Activated CD8-positive, alpha-beta T cell treated with anti-CD3 and anti-CD28 coated beads, Interleukin-2, amount 10 ng/mL, durations not matched to agents 7 days and 5 days (primary cell): ENCODE measurements at places on chromosomes 6 and 20. TPM values are rescaled to one million over a fixed set of nuclear protein-coding genes. Genes with fewer than 3 reads are reported as not detected.

EDN1 gene
- total RNA-seq, result not detected

AKIRIN2 gene
- 45.2 TPM for total RNA-seq

TCP11 gene
- total RNA-seq, result not detected

KLC4 gene
- total RNA-seq, result 12.4 TPM

EYS gene
- not detected for total RNA-seq

KCNK16 gene
- total RNA-seq, result not detected

TRAPPC3L gene
- not detected for total RNA-seq

CTCFL gene
- not detected for total RNA-seq

HLA-DRB5 gene
- 16.9 TPM for total RNA-seq

UNC5CL gene
- total RNA-seq, result 1.1 TPM

HSPA12B gene
- total RNA-seq, result not detected

CNKSR3 gene
- total RNA-seq, result not detected

SMIM28 gene
- total RNA-seq, result not detected

ANGPT4 gene
- total RNA-seq, result not detected

SOX18 gene
- total RNA-seq, result 0.13 TPM

KAT14 gene
- total RNA-seq, result 16.0 TPM

SLC13A3 gene
- not detected for total RNA-seq

IRF4 gene
- total RNA-seq, result 95.2 TPM

ERVFRD-1 gene
- not detected for total RNA-seq

OLIG3 gene
- total RNA-seq, result 0.34 TPM

SPTLC3 gene
- 0.37 TPM for total RNA-seq

AURKA gene
- 92.7 TPM for total RNA-seq

SAMD5 gene
- total RNA-seq, result not detected

ULBP2 gene
- total RNA-seq, result 0.60 TPM

HNF4A gene
- not detected for total RNA-seq

SOBP gene
- total RNA-seq, result 1.2 TPM

NOX3 gene
- not detected for total RNA-seq

LY6G6D gene
- total RNA-seq, result not detected

NR2E1 gene
- not detected for total RNA-seq

ANKRD6 gene
- 9.1 TPM for total RNA-seq

RAB23 gene
- 3.1 TPM for total RNA-seq

SNAP91 gene
- total RNA-seq, result not detected

ATP6V1G2 gene
- total RNA-seq, result 2.5 TPM

NOL7 gene
- total RNA-seq, result 71.6 TPM

MLN gene
- not detected for total RNA-seq

CCR6 gene
- total RNA-seq, result 3.8 TPM

TP53TG5 gene
- 0.16 TPM for total RNA-seq

CST1 gene
- total RNA-seq, result not detected

SEL1L2 gene
- not detected for total RNA-seq

NPEPL1 gene
- 22.9 TPM for total RNA-seq

ETV7 gene
- 4.6 TPM for total RNA-seq

C6orf118 gene
- total RNA-seq, result not detected
